Hepatic stellate cell (primary cell): ENCODE measurements at places on chromosomes 11 and 22.

GRCh38 chr22:30001459-30001858, 78.8 kb upstream of the HORMAD2 start:
- DNase-seq: no peak

DNA sequence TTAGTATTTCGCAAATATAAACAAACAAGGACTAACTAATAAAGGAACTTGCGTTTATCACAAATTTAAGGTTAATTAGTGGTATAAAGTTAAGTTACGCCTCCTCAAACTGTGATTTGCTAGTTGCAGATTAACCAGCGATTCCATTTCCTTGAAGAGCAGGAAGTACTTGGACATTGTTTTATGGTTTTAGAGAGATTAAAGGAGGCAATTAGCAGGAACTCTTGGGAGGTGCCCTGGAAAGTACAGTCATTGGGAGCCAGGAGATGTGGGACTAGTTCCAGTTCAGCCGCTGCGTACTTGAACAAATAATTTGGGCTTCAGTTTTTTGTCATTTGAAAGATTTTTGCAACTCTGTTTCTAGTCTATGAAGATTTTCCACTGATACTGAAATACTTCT, 3.3 kb downstream of the FAM118B start:
- no peak for DNase-seq

GRCh38 chr11:13386567-13386966, 76.5 kb downstream of the BTBD10 start:
- no peak for DNase-seq

DNA sequence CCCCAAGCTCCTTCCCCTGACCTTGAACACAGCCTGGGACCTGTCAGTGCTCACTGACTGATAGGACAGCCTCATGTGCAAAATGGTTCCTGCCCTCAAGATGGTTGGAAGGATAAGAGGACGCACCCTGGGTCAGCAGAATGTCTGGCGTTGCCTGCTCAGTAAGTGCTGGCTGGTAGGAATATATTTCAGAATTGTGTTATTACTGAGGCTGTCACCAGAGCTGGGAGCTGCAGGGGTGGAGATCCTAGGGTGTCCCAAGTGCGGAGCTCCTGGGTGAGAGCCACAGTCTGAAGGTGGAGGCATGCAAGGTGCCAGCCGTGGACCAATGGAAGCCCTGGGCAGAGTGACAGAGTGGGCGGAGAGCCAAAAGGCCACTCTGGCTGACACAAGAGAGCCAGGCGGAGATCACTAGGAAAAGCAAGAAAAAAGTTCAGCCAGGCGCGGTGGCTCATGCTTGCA, 1.0 kb upstream of the SEC14L4 start:
- no peak for DNase-seq

DNA sequence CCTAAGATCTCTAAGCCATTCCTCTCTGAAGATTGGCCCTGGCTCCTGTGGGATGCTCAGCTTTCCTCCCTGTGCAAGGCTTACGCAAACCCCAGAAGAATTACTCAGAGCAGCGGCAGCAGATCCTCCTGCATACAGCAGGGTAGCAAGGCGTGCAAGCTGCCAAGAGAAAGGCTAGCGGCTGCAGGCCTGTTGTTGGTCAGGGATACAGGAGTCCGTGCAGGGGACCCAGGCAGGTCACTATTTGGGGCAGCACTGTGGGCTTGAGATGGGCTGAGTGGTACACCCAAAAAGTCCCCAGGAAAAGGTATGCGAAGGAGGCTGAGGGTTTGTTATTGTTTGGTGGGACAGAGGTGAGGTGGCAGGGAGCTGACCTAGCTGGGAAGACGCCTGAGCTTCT, 1.5 kb downstream of the GLB1L2 start:
- no peak for DNase-seq

- DNase-seq: no peak
These were observed 32.9 kb downstream of the APLP2 start for GRCh38 chr11:130102301-130103249.

- peak; percentile 18 for DNase-seq
These were observed 238.8 kb downstream of the TTC28 start for GRCh38 chr22:28440592-28441390.

GRCh38 chr11:12376259-12377081, 901 bp upstream of the PARVA start:
- DNase-seq: peak; percentile 36

GRCh38 chr22:35841907-35842518, 124.3 kb downstream of the APOL5 start:
- no peak for DNase-seq

- DNase-seq: no peak
These were observed 1.1 kb upstream of the LRRC75B start for GRCh38 chr22:24593836-24594568.

GRCh38 chr11:16859651-16860050, 121.2 kb downstream of the C11orf58 start:
- no peak for DNase-seq

DNA sequence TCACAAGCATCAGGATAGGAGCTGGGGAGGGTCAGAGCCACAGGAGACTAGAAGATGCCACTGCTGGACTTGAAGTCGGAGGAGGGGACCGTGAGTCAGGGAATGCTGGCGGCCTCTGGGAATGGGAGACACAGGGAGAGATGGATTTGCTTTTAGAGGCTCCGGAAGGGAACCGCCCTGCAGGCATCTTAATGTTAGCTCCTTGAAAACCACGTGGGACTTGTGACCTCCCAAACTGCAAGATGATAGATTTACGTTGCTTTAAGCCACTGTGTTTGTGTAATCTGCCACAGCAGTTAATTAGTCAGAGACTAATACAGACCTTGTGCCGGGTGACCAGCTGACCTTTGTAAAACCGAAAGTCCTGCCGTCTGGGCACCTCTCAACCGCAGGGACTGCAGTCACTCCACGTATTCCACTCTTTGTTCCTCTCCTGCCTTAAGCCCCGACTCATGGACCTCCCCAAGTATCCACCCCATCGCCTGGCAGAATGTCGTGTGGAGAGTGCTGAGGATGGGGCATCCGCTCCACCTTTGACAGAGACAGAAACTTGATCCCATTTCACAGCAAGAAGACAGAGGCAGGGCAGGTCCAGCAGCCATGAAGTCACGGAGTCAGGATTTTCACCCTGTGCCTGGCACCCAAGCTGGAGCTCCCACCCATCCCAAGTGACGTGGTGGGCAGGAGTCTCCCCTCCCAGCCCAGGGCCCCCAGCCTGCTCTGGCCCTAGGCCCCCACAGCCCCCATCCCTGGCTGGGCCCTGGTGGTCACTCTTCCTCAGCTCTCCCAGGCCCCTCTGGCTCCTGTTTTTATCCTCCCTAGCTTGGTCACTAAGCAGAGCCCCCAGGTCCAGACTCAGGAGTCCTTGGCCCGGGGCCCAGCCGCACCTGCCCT, 19.4 kb upstream of the CTSD start:
- DNase-seq: no peak

- no peak for DNase-seq
These were observed 12.7 kb upstream of the CELSR1 start for GRCh38 chr22:46549971-46550641.

GRCh38 chr22:48091656-48092223, 1329.3 kb downstream of the TBC1D22A start:
- no peak for DNase-seq

GRCh38 chr11:44707094-44707493, 19.7 kb upstream of the TSPAN18 start:
- no peak for DNase-seq

- peak; percentile 37 for DNase-seq
These were observed 80.2 kb downstream of the PRR5L start for GRCh38 chr11:36376009-36376887.

DNA sequence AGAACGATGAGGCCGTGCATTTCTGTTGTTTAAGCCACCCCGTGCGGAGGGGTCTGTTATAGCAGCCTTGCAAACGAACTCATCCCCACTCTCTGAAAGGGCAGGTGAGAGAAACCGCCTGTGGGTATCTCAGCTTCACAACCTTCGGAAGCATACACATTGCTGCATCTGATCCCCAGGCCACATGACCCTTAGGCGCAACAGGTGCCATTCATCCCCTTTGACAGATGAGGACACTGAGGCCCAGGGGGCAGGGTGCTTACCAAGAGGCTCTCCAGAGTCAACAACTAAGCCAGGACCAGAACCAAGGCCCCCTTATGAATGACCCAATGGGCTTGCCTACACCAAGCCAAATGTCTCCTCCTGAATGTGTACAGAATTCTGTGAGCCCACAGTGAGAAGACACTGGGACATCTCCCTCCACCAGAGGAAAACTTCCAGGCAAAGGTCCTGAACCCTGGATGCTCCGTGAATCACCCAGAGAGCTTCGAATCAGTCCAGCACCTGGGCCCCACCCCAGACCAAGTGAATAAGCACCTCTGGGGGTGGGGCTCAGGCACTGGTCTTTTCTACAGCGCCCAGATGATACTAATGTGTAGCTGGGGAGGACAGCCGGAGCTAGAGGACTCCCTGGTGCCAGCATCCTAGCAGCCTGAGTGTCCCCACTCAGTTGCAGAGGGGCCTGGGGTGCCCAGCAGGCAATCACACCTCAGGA, 83.2 kb downstream of the BUD13 start:
- no peak for DNase-seq

GRCh38 chr11:58070585-58070984, 39.8 kb downstream of the OR6Q1 start:
- DNase-seq: no peak

GRCh38 chr22:43002202-43002586, 12.8 kb downstream of the PACSIN2 start:
- DNase-seq: peak; percentile 60

DNA sequence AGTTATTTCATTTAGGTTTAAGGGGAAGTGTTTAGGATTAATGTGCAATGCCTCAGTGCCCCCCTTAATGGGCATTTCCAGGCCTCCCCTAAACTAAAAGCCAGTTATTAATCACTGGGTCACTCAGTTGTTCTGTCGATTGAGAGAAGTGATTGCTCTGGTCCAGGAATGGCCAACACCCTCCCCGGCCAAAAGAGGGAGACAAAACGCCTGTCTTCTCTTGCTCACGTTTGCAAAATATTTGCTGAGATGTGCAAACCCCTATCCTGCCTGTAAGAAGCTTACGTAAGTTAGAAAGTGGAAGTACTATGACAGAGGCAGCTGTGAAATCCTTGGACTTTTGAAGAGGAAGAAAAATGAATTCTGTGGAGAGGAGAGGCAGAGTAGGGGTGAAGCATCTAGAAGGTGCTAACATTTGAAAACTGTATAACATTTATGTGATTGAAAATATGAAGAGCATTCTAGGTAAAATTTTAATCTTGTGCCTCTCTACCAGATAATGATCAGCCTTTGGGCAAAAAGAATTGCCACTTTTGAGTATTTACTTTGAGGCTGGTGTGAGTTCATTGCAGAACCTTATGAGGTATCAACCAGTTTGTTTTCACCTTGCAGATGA, 37.7 kb downstream of the NTM start:
- peak; percentile 16 for DNase-seq
